ENCODE measurements at places on chromosomes 6 and 20.
A peak's percentile ranks its signal among the peaks of the same experiment; 100 is the strongest.

GRCh38 chr6:167349631-167350274 lies 24.9 kb downstream of the TTLL2 start:
- no peak for DNase-seq

DNA sequence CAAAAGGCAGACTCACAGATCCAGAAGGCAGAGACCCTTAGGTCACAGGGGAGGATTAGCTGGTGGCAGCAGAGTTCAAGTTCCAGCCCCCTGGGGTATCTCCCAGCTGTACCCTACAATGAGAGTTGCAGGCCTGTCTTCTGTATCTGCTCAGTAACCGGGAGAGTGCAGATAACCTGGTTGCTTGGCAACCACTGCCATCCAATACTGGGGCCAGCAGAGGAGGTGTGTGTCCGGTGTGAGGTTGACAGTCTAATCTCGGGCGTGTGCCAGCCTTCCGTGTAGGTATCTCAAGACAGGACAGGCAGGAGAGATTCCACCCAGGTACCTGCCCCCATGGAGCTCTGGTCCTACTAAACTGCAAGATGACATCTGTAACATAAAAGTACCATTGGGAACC lies 56.6 kb upstream of the TBC1D7 start:
- DNase-seq = no peak

GRCh38 chr20:40655451-40655850 lies 33.6 kb downstream of the MAFB start:
- DNase-seq = no peak

DNA sequence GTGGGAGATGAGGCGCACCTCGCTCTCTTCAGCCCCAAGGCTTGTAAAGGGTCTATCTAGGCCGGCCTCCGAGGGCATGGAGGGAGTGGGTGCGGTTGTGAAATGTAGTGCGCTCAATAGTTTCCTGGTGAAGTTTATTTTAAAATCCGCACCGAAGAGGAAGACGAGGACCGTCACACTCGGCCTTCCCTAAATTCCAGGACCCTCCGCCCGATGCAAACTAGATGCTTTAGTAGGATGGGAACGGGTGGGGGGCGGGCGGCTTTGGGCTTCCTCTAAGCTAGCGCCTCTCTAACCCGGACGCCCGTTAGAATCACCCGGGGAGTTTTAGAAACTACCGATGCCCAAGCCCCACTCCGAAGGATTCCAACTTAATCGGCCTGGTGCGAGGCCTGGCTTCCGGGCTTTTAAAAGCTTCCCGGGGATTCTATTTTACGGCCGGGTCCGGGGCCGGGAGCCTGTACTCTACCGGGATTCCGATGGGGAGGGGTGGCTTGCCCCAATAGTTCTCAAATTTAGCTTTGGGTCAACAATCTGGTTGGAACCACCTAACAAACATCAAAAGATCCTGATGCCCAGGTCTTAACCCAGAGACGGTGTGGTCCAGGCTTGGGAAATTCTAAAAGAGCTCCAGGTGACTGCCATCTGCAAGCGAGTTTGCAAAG lies 548 bp upstream of the BCAS4 start:
- DNase-seq = no peak

- DNase-seq = no peak
These were observed 309.1 kb upstream of the IMPG1 start for GRCh38 chr6:76381612-76382011.

DNA sequence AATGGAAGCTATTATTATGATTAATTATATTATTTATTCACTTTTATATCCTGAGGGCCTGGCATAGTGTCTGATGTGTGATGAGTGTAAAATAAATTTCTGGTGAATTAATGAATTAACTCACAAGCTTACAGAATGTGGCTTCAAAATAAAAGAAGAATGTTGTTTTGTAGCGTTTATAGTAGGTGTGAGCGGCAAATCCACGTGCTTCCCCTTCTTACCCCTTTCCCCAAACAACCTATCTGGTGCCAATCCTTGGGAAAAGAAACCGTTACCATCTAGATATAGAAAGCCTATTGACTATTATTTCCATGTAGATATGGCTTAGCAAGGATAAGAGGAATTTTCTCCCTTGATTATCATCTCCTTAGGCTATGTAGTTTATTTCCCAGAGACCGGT lies 144.6 kb upstream of the CITED2 start:
- DNase-seq = no peak

DNA sequence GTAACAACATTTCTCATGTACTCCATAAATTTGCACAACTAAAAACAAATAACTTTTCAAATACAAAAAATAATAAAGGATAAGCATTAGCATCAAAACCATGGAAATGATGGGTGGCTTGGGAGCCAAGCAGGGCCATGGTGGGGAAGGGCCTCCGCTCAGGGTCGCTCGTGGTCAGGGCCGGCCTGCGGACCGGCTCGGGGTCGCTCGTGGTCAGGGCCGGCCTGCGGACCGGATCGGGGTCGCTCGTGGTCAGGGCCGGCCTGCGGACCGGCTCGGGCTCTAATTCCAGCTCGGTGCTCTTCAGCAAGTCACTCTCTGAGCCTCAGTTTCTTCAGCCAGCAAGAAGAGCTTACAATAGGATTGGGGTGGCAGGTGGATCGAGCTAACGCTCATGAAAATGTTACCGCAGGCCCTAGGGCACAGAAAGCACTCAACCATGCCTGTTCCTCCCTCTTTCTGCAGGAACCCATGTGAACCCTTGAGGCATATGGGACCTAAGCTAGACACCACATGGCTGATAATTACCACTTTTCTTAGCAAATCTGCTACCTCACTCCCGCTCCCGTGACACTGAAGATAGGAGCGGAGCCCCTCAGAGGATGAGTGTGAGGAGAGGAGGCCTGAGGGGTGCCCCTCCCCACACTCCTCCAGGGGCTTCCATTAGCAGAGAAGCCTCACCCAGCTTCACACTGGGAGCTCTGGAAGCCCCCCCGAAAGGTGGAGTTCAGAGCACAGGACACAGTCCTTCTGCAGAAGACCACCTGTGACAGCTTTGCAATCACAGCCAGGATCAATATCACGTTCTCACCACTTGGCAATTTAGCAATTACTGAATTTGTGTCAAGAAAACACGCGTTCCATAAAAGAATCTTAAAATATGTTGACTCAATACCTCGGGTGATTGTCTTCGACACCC lies 103.0 kb downstream of the PSMB1 start:
- DNase-seq = no peak

- DNase-seq = peak; percentile 27
These were observed 2.3 kb upstream of the MARCKS start for GRCh38 chr6:113854531-113855499.

Data from stimulated activated CD4-positive, alpha-beta T cell treated with anti-CD3 and anti-CD28 coated beads, Interleukin-15, amount 100 ng/mL, for 24 hours (primary cell).